ENCODE measurements at places on chromosomes 6 and 20. TPM values are rescaled to one million over a fixed set of nuclear protein-coding genes. Genes with fewer than 3 reads are reported as not detected.

NXT1 gene
- 12.7 TPM for total RNA-seq

GPR6 gene
- total RNA-seq, result not detected

CST11 gene
- 0.28 TPM for total RNA-seq

PAK5 gene
- not detected for total RNA-seq

ETV7 gene
- total RNA-seq, result 0.85 TPM

CST4 gene
- 0.43 TPM for total RNA-seq

TSHZ2 gene
- total RNA-seq, result 0.43 TPM

MYBL2 gene
- total RNA-seq, result 0.71 TPM

PRDM1 gene
- 1.2 TPM for total RNA-seq

C20orf96 gene
- 2.4 TPM for total RNA-seq

EEF1A1 gene
- 32,567 TPM for total RNA-seq

SUMO4 gene
- total RNA-seq, result 1.3 TPM

CLPSL1 gene
- not detected for total RNA-seq

PI3 gene
- not detected for total RNA-seq

TFAP2D gene
- total RNA-seq, result not detected

MMP24 gene
- 0.14 TPM for total RNA-seq

RAET1E gene
- 0.37 TPM for total RNA-seq

HLA-DOA gene
- under 0.01 TPM for total RNA-seq

ZSCAN16 gene
- total RNA-seq, result 1.8 TPM

RSPH9 gene
- total RNA-seq, result 1.0 TPM

SIRPA gene
- total RNA-seq, result 16.6 TPM

DCDC2 gene
- 0.14 TPM for total RNA-seq

SLC17A3 gene
- total RNA-seq, result not detected

HEY2 gene
- total RNA-seq, result not detected

KCNS1 gene
- total RNA-seq, result 0.14 TPM

HLA-DRB1 gene
- not detected for total RNA-seq

MRAP2 gene
- total RNA-seq, result 0.65 TPM

CAPN11 gene
- total RNA-seq, result 0.09 TPM

MBOAT1 gene
- total RNA-seq, result 1.5 TPM

GPX5 gene
- total RNA-seq, result not detected

SLC4A11 gene
- total RNA-seq, result 1.0 TPM

ARMH2 gene
- total RNA-seq, result not detected

DPPA5 gene
- total RNA-seq, result not detected

GINS1 gene
- total RNA-seq, result 1.4 TPM

All from smooth muscle cell of bladder (primary cell).